ENCODE measurements at places on chromosomes 11 and 22.

DNA sequence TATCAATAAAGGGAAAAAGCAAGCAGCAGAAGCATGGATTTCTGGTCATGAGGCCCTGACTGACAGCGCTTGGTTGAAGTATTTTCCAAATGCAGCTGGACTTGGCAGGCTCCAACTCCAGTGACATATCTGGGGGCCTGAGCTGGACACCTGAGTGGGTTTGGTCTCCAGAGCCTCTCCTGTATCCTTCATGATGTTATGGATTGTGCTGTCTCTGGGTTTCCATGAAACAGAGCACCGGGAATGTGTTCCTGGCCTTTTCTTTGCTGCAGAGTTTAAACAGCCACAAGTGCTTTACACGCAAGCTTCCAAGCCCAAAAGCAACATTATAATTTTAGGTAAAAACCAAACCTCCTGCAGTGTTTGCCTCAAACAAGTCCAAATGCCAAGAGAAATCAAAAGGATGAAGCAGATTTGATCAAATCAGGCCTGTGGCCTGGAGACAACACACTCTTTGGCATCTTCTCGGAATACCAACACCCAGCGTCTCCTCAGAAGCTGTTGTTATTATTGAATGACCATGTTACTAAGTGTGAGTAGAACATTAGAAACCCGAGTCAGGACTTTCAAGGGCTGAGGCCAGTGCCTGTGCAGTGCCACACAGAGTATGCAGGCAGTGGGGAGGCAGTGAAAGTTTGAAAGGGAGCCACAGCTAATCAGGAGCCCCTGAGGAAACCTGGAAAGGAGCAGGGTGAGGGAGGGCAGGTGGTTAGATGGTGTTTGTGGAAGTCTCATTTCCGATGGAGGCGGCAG is 42.0 kb downstream of the ME3 start:
- H3K27me3 ChIP-seq, result no peaks in the 10 kb centered on the region
- peak overlapping the region; percentile 71 for H3K27ac ChIP-seq
- no peak overlapping the region for H3K4me3 ChIP-seq
- peaks cover 57% of the 10 kb centered on the region for H3K4me1 ChIP-seq
- no peaks in the 10 kb centered on the region for H3K36me3 ChIP-seq
- DNase-seq, result no peak

GRCh38 chr11:118212131-118212725 is 12.6 kb downstream of the JAML start:
- H3K27me3 ChIP-seq, result peaks cover 49% of the 10 kb centered on the region
- no peak overlapping the region for H3K4me3 ChIP-seq
- no peak overlapping the region for H3K27ac ChIP-seq
- no peak for DNase-seq
- no peaks in the 10 kb centered on the region for H3K36me3 ChIP-seq

DNA sequence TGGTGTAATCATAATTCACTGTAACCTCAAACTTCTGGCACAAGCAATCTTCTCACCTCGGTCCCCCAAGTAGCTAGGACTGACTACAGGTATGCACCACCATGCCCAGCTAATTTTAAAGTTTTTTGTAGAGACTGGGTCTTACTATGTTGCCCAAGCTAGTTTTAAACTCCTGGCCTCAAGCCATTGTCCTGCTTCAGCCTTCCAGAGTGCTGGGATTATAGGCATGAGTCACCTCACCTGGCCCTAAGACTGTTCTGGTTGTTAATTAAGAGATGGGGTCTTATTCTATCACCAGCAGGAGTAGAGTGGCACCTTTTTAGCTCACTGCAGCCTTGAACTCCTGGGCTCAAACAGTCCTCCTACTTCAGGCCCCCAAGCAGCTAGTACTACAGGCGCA is 52.0 kb upstream of the DEPDC7 start:
- H3K27me3 ChIP-seq, result no peaks in the 10 kb centered on the region
- H3K4me1 ChIP-seq, result peaks cover 13% of the 10 kb centered on the region
- DNase-seq, result no peak
- H3K36me3 ChIP-seq, result peaks cover 56% of the 10 kb centered on the region
- no peak overlapping the region for H3K4me3 ChIP-seq

GRCh38 chr22:37274380-37274862 is 7.9 kb upstream of the CYTH4 start:
- H3K27ac ChIP-seq, result no peak overlapping the region
- peaks cover 4% of the 10 kb centered on the region for H3K27me3 ChIP-seq
- no peak for DNase-seq
- no peaks in the 10 kb centered on the region for H3K4me1 ChIP-seq

- no peaks in the 10 kb centered on the region for H3K36me3 ChIP-seq
- H3K27me3 ChIP-seq, result peaks cover 86% of the 10 kb centered on the region
- DNase-seq, result no peak
- peak within 1 kb of the TSS; percentile 76 for H3K27ac ChIP-seq
These were observed at the start of gene PDGFB for GRCh38 chr22:39244496-39245129. PDGFB (minus strand) TSS chr22:39244982; CDS start chr22:39243963, 1,019 bp downstream.

- H3K27ac ChIP-seq, result no peak overlapping the region
- H3K4me1 ChIP-seq, result no peaks in the 10 kb centered on the region
These were observed 118.9 kb downstream of the PLEKHA7 start for GRCh38 chr11:16895306-16895705.

DNA sequence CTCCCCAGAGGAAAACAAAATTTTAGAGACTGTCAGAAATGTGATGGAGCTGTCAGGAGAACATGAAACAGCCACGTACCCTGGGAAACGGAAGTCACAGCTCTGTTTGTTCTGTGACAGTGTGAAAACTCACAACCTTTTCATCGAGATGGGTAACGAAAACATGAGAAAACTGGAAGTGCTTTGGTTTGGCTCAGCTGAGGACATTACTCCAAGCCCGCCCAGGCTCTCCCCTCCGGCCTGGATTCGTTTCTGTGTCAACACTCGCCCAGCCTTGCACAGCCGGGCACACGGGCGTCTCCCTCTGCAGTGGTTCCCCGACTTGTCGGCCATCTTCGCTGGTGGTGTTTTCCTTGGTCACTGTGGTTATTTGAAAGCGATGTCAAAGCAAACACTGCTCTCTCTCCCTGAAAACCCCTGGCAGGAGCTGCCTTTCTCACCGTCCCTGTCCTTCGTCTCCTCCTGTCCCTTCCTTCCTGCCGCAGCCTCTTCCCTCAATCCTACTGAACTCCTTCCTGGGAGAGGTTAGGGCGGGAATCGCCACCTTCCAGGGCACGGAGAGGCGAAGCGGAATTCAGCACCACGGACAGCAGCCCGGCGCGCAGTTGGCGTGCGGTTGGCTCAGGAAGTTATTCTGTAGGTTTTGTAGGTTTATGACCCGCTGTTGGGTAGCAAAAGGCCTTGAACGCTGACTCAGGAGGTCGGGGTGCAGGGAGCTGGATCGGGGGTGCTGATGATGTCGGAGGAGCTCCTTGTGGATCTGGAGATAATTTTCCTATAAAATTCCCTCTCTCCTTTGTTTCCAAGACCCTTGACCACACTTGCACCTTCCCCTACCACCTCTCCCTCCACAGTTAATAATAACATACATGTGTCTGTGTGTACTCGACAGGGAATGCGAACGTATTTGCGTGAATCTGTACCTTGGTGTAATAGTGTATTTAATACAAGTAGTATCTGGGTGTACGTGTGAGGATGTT is 13.1 kb upstream of the RPS19BP1 start:
- H3K36me3 ChIP-seq, result no peaks in the 10 kb centered on the region
- no peaks in the 10 kb centered on the region for H3K27me3 ChIP-seq
- no peak overlapping the region for H3K27ac ChIP-seq
- no peak overlapping the region for H3K4me3 ChIP-seq
- DNase-seq, result no peak
- peaks cover 6% of the 10 kb centered on the region for H3K4me1 ChIP-seq

GRCh38 chr11:120430146-120430545 is 81.4 kb upstream of the GRIK4 start:
- no peaks in the 10 kb centered on the region for H3K27me3 ChIP-seq
- H3K27ac ChIP-seq, result no peak overlapping the region
- DNase-seq, result no peak
- H3K36me3 ChIP-seq, result no peaks in the 10 kb centered on the region
- peaks cover 13% of the 10 kb centered on the region for H3K4me1 ChIP-seq
